ENCODE measurements at places on chromosomes 5 and 9. TPM values are rescaled to one million over a fixed set of nuclear protein-coding genes. Genes with fewer than 3 reads are reported as not detected.

PCDHGA2 gene
- total RNA-seq, result 0.78 TPM

GCNT4 gene
- 0.33 TPM for total RNA-seq

GARNL3 gene
- 1.8 TPM for total RNA-seq

C6 gene
- total RNA-seq, result not detected

TMOD1 gene
- 2.9 TPM for total RNA-seq

PRKACG gene
- total RNA-seq, result not detected

ITGA2 gene
- 16.6 TPM for total RNA-seq

GMCL2 gene
- total RNA-seq, result not detected

EIF4E1B gene
- not detected for total RNA-seq

CHSY3 gene
- 0.10 TPM for total RNA-seq

CCDC171 gene
- total RNA-seq, result 0.55 TPM

EQTN gene
- total RNA-seq, result not detected

ROR2 gene
- 1.7 TPM for total RNA-seq

Data from A549 treated with ZK216348 at 1 μM for 4 hours (cell line).